ENCODE measurements at places on chromosomes 1 and 21.

GRCh38 chr1:41357451-41358101 lies 3.7 kb upstream of the FOXO6 start:
- DNase-seq = no peak

DNA sequence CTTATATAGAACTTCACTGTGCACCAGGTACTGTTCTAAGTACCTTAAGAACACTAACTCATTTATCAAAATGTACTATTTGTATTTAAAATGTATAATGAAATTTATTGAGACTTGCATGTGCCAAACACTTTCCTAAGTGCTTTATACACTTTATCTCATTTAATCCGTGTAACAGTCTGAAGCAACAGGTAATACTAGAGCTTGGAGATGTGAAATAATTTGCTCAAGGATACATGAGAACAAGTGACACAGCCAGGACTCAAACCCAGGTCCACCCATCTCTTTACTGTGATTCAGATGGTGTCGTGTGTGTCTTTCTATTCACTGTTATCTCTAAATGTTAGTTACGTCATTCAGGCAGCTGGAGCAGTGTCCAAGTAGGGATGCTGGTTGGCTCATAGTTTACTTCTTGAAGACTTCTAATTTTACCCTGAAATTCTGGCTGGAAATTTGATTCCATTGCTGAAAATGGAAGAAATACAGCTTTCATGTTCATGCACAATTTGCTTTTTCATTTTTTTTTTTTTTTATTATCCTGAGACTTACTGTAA lies 169.7 kb upstream of the UBE2U start:
- no peak for DNase-seq

DNA sequence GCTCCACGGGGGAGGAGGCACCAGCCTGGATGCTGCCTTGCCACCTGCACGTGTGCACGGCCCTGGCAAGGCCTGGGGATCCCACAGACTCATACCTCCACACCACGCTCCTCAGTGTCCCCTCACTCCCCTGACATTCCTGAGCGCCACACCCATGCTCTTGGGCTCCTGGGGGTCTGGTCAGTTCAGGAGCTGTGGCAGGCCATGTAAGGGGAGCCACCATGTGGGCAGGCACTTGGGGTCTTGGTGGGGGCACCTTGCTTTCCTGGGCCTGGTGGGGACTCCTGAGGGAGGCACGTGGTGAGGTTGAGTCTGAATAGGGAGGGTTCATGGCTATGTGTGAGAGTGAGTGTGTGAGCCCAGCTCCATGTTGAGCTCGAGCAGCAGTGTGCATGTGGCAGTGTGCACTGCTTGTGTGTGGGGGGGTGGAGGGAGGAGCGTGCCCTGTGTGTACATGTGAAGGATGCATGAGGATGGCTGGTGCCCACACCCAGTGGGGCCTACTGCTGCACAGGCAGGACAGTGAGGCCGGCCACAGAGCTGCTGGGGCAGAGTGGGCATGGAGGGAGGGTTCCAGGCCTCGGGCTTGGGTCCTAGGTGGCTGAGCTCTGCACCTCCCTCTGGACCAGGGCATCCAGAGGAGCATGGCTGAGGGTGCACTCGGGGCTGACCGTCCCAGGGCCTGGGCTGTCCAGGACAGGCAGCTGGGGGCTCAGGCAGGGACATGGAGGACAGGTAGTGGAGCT lies 1.6 kb downstream of the GJC2 start:
- DNase-seq = no peak

GRCh38 chr1:27589841-27590426 lies 14.0 kb downstream of the AHDC1 start:
- no peak for DNase-seq

- peak; percentile 77 for DNase-seq
Observed at GRCh38 chr1:245156041-245156735, 1.4 kb downstream of the KIF26B start.

DNA sequence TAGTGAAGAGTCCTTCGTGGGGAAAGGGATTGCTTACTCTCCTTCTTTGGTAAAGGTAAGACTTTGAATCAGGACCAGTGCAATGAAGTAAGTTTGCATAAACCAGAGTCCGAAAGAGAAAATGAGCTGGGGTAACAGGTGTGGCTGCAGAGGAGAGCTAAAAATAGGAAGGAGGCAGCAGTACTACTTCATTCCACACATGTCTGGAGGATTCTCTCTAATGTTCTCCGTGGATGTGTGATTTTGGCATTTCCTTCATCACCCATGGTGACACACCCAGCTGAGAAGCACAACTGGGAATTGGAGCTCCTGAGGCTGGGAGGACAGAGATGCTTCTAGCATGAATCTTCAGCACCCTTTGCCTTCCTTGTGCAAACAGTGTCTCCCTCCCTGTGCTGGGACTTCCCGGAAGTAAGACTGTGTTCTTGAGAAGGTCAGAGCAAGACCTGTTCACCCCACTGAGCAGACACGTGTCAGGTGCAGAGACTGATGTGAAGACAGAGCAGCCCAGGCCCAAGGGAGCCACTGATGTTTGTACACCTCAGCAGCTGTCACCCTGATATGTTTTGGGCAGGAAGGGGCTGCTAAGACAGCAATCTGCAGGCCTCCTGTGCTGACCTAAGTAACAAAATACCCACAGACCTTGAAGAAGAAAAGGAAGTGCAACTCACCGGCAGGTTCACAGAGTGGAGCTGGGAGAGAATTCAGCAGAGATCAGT lies 13.3 kb downstream of the FCRL1 start:
- DNase-seq = no peak

DNA sequence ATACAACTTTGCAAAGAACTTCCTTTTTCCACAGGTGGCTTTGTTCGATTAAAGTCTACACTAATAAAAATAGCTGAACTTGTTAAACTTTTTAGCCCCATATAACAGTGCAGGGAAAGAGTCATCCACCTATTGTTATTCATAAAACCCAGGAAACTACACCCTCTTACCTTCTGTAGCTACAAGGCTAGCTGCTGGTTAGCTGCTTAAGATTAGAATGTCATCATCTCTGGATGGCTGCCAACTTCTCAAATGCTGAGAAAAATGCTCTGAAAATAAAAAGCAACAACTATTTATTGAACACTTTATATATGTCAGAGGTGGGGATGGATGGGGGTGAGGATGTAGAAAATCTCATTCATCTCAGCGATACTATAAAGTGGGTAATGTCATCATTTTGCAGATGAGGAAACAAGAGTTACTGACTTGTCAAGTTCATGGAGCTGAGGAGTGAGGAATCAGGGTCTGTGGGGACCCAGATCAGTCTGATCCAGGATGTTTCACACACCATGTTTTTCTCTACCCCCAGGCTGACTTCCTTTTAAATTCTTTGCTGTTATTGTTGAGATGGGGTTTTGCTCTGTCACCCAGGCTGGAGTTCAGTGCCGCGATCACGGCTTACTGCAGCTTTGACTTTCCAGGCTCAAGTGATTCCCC lies 17.1 kb downstream of the ATP5PF start:
- no peak for DNase-seq

- no peak for DNase-seq
Observed at GRCh38 chr21:34910396-34910795, 138.7 kb downstream of the RUNX1 start.

- no peak for DNase-seq
Observed at GRCh38 chr1:168923521-168924136, 182.9 kb upstream of the ATP1B1 start.

DNA sequence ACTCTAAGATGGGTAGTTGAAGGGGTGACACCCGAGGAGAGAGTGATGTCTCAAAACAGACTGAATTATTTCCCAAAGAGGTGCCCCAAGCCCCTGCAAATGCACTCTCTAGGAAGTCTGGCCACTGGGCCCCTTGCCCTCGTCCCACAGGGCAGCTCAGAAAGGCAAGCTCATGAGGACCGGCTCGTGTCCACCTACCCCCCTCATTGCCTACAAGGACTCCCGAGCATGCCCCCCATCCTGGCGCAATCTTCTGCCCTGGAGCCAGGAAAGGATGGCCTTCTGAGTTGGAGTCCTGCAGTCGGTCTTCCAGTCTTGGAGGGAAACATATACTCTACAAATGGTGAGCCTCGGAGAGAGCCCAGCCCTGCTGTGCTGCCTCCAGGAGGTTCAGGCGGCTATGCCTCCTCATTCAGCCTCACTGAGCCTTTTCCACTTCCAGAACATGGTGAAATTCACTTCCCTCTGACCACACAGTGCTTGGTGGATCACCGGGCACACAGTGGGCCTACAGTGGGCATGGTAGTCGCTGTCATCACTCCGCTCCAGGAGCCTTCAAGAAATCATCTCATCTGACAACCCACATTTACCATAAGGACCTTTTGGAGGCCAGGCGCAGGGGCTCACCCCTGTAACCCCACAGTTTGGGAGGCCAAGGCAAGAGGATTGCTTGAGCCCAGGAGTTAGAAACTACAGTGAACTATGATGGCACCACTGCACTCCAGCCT lies 5.8 kb upstream of the WNT3A start:
- no peak for DNase-seq

DNA sequence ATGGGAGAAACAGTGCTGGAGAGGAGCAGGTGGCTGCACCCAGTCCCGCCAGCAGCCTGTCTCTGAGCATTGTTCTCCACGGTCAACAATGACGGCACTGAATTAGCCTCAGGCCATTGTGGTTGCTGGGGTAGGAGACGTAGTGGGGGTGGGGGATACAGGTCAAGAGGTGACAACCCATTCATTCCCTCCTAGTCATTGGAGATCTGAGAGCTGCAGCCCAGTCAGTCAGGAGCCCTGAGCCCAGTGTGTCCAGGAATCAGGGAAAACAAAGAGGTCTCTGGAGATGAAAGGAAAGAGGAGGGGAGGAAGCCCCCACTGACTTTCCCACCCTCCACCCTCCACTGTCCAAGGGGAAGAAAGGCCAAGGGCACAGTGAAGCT lies 15.3 kb downstream of the SMIM12 start:
- no peak for DNase-seq

DNA sequence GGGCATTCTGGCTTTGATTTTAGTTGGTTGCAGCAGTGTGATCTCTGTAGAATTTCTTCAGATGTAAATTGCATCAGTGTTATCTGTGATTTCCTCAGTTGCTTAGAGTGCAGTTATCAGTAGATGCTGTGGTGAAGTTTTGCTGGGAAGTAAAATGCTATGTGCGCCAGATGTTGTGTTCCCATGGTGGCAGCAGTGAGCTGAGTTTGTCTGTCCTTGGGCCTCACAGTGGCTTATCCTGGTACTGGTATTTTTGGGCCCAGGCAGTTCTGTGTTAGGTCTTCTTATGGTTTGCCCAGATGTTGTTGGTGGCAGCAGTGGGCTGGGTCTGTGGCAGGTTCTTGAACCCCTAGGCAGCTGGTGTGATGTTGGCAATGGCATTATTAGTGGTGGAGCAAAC lies 1242.1 kb downstream of the PLA2G4A start:
- no peak for DNase-seq

DNA sequence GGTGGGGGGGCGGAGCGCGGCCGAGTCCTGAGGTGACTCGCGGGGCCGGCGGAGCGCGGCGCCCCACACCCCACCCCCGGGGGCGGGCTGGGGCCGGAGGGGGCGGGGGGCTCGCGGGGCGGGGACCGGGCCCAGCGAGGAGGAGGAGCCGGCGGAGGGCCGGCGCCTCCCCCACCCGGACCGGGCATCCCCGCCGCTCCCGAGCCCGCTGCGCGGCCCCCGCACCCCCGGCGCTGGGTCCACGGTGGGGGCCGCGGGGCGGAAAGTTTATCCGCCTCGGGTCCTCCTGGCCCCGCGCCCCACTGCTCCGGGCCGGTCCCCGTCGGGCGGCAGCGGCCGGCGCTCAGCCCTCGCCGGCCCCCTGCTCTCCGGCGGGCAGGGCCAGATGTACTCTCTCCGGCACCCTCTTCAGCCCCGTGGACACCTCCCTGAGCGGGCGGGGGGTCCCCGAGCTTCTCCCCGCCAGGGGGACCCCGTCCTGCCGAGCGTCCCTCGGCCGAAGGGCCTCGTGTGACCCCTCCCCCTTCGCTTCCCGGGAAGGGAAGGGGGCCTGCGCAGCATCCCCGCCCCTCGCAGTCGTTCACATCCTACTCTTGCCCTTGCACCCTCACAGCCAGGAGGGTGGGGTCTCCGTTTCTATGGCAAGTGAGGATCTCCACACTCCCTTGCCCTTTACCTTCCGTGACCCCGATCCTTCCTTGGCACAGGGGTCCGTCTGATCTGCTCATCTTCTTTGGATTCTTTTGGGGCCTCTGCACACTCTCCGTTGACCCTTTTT lies 663 bp downstream of the CAMTA1 start:
- DNase-seq = peak; percentile 47

DNA sequence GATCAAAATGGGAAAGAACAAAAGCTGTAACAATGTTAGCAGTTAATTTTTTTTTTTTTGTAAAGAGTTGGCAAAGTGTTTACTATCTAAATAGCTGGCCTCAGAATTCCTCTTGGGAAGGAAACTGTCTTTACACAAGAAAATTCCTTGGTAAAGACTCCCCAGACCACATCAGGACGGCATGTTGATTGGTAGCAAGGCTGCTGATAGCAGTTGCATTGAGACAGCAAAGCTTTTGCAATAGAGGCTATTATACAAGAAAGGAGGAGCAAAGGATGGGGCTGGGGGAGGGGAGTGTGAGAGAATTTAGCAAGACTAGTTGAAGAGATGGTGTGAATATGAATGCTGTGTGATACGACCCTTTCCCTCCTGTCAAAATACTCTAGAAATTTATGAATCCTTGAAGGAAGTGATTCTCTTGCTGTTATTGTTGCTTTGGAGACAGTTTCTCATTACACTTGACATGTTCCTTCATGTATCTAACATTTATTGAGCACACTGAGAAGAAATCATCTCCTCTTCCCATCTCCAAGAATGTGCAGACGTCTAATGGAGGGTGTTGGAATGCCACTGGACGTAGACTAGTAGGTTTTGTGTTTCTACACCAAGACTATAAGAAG lies 355.6 kb downstream of the SIPA1L2 start:
- no peak for DNase-seq

DNA sequence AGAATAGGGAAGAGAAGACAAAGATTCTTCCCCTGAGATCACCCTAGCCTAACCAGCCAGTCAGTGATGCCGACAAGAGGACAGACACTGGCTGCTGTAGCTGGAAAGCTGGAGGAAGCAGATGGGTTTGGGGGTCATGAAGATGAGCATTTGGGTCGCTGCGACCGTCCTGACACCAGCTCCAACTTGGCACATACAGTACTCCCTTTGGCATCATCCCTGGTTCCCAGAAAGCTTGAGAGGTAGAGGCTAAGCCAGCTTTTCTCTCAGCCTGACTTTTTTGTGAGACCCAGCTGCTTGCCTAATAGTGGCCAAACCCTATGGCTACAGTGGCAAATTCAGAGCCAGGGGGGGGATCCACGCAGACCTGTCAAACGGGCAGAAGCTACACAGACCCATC lies 43.0 kb upstream of the IKBKE start:
- DNase-seq = no peak

Measured in activated naive CD4-positive, alpha-beta T cell treated with Interleukin-2 at 50 U/mL for 16 hours (primary cell).